ENCODE measurements at places on chromosomes 5 and 9. TPM values are rescaled to one million over a fixed set of nuclear protein-coding genes. Genes with fewer than 3 reads are reported as not detected.

The FREM1 gene
- total RNA-seq: 0.75 TPM

DNA sequence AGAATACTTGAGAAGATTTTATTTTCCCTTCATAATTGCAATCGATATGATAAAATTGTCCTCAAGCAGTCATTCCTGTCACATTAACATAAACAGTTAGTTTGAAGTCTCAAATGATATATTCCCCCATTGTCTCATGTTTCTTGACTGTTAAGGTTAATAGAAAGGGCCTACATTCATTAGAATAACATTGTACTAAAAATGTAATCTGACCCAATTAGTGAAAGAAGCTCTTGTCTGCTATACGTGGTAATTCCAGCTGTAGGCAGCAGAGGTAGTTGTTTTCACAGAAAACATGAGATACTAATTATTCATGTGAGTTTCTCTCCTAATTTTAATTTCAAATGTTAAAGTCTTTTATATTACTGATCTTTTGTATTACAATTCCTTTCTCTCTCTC is 25.9 kb upstream of the AP3B1 start:
- no peak for DNase-seq

DNA sequence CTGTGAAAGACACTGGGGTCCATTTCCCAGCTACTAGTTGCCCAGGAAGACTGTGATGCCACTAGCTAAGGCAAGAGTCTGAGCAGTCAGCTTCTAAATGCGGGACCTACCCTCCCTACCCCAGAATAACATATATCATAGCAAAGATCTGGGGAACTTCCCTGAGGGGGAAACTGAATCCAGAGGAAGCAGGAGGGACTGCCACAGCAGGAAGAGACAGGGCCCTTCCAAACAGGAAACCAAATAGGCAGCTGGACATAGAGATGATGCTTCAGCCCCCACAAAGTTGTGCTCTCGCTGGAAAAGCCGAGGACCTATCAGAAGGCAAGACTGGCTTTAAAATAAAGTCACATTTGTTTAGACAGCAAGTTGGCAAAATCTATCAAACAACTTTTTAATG is 51.1 kb downstream of the KLHL3 start:
- DNase-seq: no peak

GRCh38 chr5:153584126-153584959 is 93.9 kb downstream of the GRIA1 start:
- no peak for DNase-seq

DNA sequence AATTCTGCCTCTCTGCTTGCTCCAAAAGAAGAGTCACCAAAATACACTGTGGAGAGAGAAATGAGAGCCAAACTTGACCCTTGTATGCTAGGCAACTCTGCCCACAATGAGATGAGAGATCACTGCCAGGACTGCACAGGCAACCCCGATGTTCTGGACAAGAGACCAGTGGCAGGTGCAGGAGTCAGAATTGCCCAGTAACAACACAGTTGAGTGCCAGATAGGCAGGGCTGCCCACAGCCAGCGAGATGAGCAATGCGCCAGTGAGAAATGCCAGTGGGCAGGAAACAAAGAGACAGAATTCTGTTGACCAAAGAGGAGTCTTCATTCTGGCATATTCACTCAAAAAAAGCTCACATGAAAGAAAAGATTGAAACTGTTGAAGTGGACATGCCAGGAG is 570.7 kb downstream of the CAAP1 start:
- no peak for DNase-seq

DNA sequence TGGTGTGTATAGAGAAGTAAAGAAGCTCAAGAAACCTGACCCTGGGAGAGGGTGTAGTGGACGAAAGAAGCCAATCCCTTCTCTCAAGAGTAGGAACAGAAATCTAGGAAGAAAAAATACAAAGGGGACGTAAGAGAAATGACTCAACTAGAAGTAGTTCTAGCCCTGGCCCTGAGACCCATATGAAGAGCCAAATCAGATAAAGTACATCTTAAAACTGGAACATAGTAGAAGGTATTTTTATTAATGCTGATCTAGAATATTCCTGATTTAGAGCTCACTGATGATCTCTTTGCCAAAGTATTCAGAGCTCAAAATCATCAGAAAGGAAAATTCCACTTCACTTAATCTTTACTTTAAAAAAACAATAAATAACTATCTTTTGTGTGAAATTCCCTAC is 184.8 kb downstream of the MLLT3 start:
- no peak for DNase-seq

- no peak for DNase-seq
Measured at GRCh38 chr5:68054638-68055037, 160.9 kb upstream of the PIK3R1 start.

All from kidney epithelial cell (primary cell).